ENCODE measurements at places on chromosomes 11 and 22.

- DNase-seq = no peak
Observed at GRCh38 chr11:114190630-114191029, 105.6 kb upstream of the NNMT start.

- DNase-seq = no peak
Observed at GRCh38 chr11:6694229-6694535, 11.0 kb upstream of the MRPL17 start.

- DNase-seq = no peak
Observed at GRCh38 chr11:47336595-47336994, 15.9 kb downstream of the MYBPC3 start.

DNA sequence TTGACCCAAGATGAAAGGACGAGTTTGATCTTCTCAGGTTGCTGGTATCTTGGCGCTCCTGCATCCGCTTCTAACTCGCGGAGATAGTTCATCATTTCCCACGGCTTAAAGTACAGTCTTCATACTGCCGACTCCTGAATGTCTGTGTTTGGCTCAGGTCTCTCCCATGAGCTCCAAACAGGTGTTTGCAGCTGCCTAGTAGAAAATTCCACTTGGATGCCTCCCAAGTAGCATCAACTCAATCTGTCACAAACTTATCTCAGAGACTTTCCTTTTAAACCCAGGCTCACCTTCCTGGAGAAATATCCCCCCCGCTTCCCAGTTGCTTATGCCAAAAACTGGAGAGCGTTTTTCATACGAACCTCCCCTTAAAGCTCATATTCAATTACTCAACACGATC is 986.5 kb downstream of the TBC1D22A start:
- DNase-seq = no peak

Measured in CD4-positive, alpha-beta T cell treated with Interleukin-21 for 1 hour (primary cell).